ENCODE measurements at places on chromosomes 3 and 15.

DNA sequence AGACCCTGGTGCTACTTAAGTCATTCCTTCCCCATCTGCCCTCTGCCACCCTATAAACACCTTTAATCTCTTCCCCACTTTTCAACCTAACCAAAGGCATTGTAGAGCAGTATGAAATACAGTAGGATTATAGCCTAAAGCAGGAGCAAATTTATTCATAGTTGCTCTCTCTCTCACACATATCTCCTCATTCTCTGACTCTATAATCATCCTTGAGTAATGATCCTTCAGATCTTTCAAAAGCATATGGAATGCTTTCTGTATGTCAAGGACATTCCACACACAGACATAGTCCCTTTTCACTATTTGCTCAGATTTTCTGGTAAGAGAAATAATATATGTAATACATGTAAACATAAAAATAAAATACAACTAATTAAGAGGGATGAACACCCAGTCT lies 54.1 kb downstream of the TRPC1 start:
- no peak for DNase-seq

- DNase-seq: no peak
These were observed 16.9 kb upstream of the CPNE9 start for GRCh38 chr3:9686703-9687102.

GRCh38 chr15:43249699-43250203 lies 17.0 kb downstream of the TGM5 start:
- DNase-seq: no peak

GRCh38 chr15:95944661-95945255 lies 385.7 kb upstream of the NR2F2 start:
- no peak for DNase-seq

GRCh38 chr3:39531665-39532064 lies 64.2 kb downstream of the MOBP start:
- DNase-seq: no peak

GRCh38 chr3:15050405-15051092 lies 14.6 kb downstream of the MRPS25 start:
- DNase-seq: no peak

DNA sequence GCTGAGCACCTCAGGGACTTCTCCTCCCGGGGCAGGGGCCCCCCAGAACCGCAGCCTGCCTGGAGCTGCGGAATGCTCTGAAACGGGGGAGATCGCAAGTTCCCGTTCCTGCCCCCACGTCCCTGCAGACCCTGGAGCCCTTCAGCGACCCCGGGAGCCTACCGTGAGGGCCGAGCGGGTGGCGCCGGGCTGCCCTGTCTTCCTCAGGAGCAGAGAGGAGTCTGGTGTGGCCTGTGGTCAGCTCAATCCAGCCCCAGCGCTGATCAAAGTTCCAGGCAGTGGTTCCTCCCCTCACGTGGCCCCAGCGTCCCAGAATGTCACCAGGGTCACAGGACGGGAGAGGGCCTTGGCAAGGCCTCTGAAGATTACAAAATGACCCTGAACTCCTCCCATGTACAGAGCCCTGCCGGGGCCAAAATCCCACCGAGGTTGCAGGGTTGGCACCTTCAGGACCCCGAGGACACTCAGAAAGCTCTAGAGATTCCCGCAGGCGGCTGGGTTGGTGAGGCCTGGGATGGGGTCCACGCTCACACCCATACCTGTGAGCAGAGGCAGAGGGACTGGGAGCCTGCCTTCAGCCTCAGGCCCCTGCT lies at the start of gene CPN2:
TSS of gene CPN2 (minus strand) at position 249 of the 593 bp plus-strand sequence. CDS start 8,626 bp downstream, outside the sequence.
- DNase-seq: no peak

DNA sequence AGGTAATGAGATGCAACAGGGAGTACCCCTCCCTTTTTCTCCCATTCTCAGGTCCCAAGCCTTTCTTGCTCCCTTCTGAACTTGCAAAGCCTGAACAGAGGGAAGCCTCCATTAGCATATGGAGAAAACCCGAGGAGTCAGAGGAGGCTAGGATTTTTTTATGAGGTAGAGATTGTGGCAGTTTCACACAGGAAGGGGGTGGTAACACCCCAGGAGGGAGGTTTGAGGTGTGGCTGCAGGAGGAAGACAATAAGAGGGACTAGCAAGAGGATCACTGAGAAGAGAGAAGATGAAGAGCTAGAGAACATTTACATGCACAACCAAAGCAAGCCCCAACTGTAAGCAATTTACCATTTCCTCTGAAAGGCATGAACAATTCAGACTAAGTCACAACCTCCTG lies 322.7 kb downstream of the SV2B start:
- no peak for DNase-seq

GRCh38 chr3:113148284-113148683 lies 63.1 kb upstream of the BOC start:
- DNase-seq: no peak

DNA sequence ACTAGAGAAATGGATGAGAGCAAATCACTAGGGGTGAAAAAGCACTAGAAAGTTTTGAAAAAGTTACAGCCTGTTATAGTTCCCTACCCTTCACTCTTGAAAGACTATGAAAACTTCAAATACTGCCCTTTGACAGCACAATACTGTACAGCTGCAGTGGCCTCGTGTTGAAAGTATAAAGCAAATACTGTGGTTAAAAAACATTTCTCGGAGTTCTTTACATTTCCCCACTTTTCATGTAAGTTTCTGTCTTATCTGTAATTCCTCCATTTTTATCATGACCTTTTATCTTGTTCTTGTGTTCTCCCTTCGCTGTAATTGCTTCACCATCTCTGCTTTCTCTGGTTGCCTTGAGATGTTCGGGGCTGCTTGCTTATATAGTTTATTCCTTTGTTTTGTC lies 423.8 kb upstream of the CFAP20DC start:
- DNase-seq: no peak

DNA sequence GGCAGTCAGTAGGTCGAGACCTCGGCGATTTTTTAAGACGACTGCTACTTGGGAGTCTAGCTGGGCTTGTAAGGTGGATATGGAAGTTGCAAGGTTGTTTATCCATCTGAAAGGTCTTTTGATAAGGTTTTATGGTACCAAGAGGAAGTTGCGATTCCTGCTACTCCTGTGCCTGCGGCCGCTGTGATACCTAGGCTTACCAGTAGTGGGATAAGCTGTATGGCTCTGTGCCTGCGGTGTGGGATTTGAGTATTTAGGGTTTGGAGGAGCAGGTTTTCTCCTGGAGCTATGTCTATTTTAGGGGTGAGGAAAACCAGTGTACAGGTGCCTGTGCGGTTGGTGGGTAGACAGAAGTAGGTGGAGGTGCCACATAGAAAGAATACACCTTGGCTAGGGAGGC lies 1059.8 kb downstream of the SI start:
- DNase-seq: no peak

GRCh38 chr3:37989821-37990480 lies 635 bp upstream of the VILL start:
- no peak for DNase-seq

DNA sequence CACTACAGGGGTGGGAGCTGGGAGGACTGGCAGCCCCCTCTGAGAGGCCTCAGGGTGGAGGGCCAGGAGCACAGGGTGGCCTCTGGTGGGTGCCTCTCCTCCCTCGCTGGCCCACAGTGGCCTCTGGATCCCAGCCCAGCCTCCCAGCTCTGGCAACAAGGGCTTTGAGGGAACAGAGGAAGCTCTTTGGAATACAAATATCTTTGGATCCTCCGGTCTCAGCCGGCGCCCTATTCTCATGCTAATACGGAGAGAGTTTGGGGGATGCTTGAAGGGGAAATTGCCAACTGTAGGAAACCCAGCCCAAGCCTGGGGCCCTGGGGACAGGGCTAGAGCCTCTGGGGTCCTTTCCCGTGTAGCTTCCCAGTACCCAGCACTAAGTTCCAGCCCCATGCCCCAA lies 33.4 kb upstream of the INSYN1 start:
- no peak for DNase-seq

DNA sequence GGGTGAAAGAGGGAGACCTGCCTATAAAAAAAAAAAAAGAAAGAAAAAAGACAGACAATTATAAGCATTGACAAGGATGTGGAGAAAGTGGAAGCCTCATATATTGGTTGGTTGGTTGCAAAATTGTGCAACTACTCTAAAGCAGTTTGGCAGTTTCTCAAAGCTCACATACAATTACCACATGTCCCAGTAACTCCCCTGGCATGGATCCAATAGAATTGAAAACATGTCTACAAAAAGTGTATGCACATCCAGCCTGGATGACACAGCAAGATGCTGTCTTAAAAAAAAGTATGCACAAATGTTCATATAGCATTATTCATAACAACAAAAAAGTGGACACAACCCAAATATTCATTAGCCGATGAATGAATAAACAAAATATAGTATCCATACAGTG lies 19.5 kb downstream of the SETMAR start:
- DNase-seq: no peak

DNA sequence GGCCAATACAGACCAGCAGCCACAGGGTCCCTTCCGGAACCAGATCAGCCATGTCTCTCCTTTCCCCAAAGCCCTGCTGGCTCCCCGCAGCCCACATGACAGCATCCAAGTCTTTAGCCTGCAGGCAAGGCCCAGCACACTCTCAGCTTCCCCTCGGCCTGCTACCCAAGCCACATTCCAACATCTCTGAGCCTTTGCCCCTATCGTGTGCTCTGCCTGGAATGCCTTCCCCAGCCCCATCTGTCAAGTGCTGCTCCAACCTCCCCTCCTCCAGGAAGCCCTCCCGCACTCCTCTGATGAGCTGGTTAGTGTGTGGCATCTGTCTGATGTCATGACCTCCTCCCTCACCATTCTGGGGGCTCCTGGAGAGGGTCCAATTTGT lies 8.5 kb downstream of the PLXND1 start:
- no peak for DNase-seq

DNA sequence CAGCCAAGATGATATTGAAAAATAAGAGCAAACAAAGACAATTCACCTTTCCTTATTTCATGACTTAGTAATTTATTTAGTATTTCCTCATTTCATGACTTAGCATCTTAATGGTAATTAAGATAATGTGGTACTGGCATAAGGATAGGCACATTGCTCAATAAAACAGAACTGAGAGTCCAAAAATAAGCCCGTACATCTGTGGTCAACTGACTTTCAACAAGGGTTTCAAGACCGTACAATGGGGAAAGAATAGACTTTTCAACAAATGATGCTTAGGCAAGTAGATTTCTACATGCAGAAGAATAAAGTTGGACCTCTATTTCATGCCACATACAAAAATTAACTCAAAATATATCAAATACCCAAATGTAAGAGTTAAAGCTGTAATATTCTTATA lies 603 bp upstream of the PYDC2 start:
- no peak for DNase-seq

DNA sequence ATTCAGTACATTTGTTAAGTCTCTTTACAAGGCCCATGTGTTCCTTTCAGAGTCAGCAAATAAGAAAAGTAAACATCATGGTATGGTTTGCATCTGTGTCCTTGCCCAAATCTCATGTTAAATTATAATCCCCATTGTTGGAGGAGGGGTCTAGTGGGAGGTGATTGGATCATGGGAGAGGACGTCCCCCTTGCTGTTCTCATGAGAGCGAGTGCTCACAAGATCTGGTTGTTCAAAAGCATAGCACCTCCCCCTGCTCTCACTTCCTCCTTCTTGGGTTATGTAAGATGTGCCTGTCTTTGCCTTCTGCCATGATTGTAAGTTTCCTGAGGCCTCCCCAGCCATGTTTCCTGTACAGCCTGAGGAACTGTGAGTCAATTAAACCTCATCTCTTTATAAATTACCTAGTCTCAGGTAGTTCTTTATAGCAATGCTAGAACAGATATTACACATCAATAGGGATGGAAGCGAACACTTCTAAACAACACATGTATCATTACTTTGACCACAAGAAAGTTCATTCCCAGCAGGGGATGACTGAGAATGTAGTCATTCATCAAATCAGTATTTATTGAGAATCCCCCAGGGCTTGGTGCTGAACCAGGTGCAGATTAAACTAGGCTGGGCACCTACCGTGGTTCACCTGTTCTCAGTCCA lies 4.1 kb downstream of the EFCAB12 start:
- DNase-seq: no peak

DNA sequence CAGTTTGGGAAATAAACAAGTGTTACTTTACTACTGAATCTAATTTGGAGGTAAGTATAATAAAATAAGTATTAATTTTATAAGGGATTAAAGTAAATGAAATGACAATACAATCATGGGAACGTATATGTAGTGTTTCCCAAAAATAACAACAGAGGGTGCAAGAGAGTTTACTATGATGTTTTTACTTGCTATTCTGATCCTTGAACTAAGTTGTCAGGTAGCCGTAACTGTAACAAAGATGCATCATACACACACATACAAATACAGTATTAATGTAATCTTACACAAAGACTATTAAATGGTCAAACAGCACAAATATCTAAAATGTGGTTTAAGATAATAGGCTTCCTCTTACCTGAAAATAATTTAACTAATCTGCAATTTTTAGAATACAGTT lies 311.4 kb downstream of the TBC1D5 start:
- DNase-seq: no peak

DNA sequence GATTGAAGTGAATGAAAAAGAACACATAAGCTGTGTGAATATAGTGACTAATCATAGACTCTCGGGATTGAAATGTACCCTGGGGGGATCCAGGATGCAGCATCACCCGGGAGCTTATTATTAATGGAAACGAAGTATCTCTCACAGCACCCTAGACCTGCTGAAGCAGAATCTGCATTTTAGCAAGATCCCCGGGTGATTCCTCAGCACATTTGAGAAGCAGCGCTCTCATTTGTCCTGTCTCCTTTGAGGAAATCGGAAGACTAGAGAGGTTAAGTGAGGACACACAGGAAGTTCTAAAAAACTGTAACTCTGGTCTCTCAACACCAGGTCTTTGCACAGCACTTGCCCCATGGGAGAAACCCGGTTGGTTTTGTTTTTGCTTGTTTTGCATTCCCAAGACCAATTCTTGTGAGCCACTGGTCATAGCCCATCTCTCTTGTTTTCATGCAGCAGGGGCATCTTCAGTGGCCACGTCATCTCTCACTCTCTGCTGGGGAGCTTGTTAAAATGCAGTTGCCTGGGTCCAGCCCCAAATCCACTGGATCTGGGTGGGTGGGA lies 30.2 kb downstream of the ZNF710 start:
- DNase-seq: no peak

DNA sequence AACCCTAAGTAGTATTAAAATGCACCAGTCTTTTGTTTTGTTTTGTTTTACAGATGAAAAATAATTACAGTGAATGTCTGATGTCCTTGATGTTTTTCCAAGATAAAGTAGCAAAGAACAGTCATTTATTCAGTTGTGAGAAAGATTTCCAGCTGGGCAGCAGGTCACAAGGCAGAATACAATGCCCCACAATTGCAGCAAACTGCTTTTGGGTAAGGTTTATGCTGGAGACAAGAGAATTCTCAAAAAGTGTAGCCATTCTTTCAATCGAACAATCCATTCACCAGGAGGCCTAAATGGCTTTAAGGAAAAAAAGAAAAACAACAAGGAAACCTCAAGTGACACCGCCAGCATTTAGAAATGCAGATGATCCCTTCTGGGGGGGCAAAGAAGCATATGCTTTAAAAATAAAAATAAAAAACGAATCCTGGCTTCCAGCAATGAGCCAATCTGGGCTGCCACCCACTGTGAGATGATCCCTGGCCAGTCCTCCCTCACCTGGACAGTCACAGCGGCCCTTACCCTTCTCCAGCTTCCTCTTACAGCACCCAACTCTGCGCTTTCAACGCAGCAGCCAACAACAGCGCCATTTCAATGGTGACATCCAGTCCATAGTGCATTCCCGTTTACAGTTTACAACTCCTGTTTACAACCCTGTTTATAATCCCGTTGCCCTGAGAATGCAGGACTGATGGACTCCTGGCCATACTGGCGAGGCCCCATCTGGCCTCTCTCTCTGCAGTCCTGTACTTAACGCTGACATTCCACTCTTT lies 25.7 kb upstream of the WNT5A start:
- no peak for DNase-seq

GRCh38 chr15:62153228-62153627 lies 11.9 kb downstream of the C2CD4B start:
- DNase-seq: no peak

GRCh38 chr3:142837526-142837925 lies 51.4 kb downstream of the PCOLCE2 start:
- DNase-seq: no peak

Measured in activated CD4-positive, alpha-beta T cell treated with anti-CD3 and anti-CD28 coated beads for 24 hours (primary cell).